ENCODE measurements at places on chromosomes 1 and 21.
A peak's percentile ranks its signal among the peaks of the same experiment; 100 is the strongest.

DNA sequence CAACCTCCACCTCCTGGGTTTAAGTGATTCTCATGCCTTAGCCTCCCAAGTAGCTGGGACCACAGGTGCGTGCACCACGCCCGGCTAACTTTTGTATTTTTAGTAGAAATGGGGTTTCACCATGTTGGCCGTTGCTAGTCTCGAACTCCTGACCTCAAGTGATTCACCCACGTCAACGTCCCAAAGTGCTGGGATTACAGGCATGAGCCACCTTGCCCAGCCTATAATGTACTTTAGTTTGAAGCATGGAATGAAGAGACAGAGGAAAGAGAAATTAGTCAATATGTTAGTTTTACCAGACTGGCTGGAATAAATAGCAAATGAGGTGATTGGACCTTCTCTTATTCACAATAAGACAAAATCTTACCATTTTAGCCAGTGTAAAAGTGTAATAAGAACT lies 89.0 kb downstream of the GTF2B start:
- no peak for DNase-seq

DNA sequence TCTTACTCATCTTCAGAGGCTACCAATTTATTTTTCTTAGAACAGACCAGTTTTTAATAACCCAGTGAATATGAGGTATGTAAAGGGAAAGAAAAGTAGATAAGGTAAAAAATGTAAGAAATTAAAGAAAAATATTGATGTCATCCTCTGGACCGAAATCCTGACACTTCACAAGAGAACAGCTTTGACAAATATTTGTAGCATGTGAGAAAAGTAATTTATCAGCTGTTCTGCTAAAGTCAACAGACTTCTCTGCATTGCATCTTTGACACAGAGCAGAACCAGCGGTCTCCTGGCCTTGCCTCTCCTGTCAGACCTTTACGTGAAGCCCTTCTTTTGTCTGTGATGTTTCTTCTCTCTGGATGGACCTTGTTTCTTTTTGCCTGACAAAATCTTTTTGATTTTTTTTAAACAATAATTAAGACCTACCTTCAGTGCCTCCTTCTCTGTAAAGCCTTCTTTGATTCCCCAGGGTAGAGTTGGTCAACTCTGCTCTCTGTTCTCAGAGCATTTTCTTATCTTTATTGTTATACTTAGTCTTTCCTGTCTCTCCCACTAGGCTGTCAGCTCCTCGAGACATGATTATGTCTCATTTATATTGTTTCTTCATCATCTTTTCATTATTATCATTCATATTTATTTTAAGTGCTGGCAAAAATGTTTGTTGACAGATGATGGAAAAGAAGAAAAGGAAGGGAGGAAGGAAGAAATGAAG lies 35.4 kb downstream of the RGS4 start:
- no peak for DNase-seq

- DNase-seq, result peak; percentile 31
Observed at GRCh38 chr1:212286556-212287131, 1.4 kb downstream of the PPP2R5A start.

GRCh38 chr1:165364568-165365133 lies 8.1 kb upstream of the LMX1A start:
- DNase-seq, result peak; percentile 49

- peak; percentile 82 for DNase-seq
Observed at GRCh38 chr1:109186733-109187086, 27.0 kb upstream of the SARS1 start.

DNA sequence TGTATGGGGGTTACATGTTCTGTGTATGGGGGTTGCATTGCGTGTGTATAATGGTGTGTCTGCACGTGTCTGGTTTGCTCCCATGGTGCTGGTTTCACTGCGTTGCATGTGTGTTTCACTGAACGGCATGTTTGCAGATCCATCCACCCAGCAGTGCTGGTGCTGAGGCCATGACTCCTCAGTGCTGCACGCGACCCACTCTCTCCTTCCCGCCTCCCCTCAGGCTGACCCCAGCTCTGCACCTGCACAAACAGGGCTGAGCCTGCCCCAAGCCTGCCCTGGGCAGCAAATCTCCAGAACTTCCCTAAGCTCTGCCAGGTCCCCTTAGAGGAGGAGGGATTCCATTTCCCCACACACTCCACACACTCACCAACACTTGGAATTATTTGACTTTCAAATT lies 18.7 kb downstream of the ACTRT2 start:
- DNase-seq, result no peak
